ENCODE measurements at places on chromosomes 5 and 9. TPM values are rescaled to one million over a fixed set of nuclear protein-coding genes. Genes with fewer than 3 reads are reported as not detected.
A peak's percentile ranks its signal among the peaks of the same experiment; 100 is the strongest.

GRCh38 chr5:155091768-155092717 lies 78.5 kb downstream of the KIF4B start:
- H3K4me3 ChIP-seq = no peak overlapping the region
- H3K27ac ChIP-seq = peak overlapping the region; percentile 53
- no peaks in the 10 kb centered on the region for H3K36me3 ChIP-seq
- peaks cover 27% of the 10 kb centered on the region for H3K4me1 ChIP-seq

DNA sequence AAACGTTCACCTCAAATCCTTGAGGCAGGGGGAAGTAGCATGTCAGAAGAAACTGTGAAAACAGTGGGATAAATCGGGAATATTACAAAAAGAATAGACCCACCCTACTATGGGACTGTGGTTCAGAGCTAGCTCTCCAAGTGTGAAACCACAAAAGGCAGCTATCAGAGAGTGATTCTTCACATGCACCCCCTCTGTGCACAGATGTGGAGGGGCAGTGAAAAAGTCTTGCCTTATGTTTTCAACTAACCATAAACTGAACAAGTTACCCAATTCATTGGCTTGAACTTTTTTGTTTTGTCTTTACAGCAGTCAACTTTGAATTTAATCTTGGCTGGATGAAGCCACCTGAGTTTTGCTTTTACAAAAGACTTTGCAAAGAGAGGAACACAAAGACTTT lies 98.8 kb upstream of the NR4A3 start:
- no peaks in the 10 kb centered on the region for H3K36me3 ChIP-seq
- H3K4me3 ChIP-seq = no peak overlapping the region
- DNase-seq = no peak
- no peak overlapping the region for H3K27ac ChIP-seq
- H3K27me3 ChIP-seq = peaks cover 10% of the 10 kb centered on the region

DNA sequence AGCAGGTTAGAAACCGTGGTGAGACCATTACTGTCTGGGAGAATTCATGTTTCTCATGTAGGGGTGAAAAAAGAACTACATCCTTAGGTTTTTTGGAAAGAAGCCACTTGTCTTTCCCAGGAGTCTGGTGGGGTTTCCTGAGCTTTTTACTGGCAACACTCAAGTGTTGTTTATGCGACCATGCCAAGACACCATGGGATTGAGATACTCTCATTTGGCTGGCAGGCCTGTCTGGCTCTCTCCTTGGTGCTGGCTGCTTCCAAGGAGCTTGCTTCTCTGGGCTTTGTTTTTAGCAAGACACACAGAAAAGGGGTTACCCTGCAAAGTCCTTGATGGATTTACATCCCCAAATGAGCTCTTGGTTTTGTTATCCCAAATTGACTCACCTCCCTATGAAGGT lies 80.9 kb upstream of the ISL1 start:
- no peaks in the 10 kb centered on the region for H3K36me3 ChIP-seq
- no peaks in the 10 kb centered on the region for H3K27me3 ChIP-seq
- no peak overlapping the region for H3K27ac ChIP-seq
- H3K4me3 ChIP-seq = no peak overlapping the region

DNA sequence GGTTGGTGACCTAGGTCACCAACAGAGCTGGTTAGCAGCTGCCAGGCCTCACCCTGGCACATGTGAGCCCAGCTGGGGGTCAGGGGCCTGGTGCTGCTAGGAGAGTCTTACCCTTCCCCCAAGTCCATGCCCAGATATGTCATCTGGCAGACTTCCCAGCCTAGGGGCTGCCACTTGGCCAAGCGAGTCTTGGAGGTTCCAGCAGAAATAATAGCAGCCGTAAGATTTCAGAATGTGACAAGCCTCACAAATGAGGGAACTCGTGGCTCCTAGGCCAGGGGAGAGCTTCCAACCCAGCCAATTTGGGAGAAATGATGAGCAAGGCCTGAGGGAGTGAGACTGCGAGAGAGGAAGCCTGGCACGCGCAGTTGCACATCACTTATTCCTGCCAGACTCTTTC lies 11.1 kb downstream of the URM1 start:
- peaks cover 43% of the 10 kb centered on the region for H3K36me3 ChIP-seq
- H3K27me3 ChIP-seq = no peaks in the 10 kb centered on the region
- no peaks in the 10 kb centered on the region for H3K4me1 ChIP-seq

GRCh38 chr5:81234299-81234698 lies 1.2 kb downstream of the CKMT2 start:
- no peak overlapping the region for H3K27ac ChIP-seq
- H3K4me3 ChIP-seq = no peak overlapping the region
- H3K4me1 ChIP-seq = peaks cover 6% of the 10 kb centered on the region
- no peaks in the 10 kb centered on the region for H3K36me3 ChIP-seq
- no peak for DNase-seq

GRCh38 chr5:117249086-117249815 lies 674.6 kb upstream of the SEMA6A start:
- no peaks in the 10 kb centered on the region for H3K36me3 ChIP-seq
- no peak for DNase-seq
- H3K27me3 ChIP-seq = no peaks in the 10 kb centered on the region
- no peak overlapping the region for H3K4me3 ChIP-seq
- H3K4me1 ChIP-seq = no peaks in the 10 kb centered on the region
- H3K27ac ChIP-seq = no peak overlapping the region

DNA sequence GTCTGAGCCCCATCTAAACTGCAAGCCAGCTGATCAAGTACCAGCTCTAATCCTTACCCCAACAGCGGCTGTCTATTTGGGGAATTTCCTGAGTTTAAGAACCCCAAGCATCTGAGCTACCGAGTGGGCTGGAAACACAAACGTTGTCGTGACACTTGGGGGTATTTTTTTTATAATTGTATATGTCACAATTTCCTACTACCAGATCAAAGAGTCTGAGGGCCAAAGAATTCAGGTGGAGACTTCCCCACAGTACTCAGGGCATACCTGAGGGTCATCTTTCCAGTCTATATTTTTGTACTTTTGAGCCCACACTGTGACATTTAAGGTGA lies 42.8 kb downstream of the PTTG1 start:
- H3K36me3 ChIP-seq = no peaks in the 10 kb centered on the region
- peak overlapping the region; percentile 52 for H3K27ac ChIP-seq
- H3K4me3 ChIP-seq = no peak overlapping the region

DNA sequence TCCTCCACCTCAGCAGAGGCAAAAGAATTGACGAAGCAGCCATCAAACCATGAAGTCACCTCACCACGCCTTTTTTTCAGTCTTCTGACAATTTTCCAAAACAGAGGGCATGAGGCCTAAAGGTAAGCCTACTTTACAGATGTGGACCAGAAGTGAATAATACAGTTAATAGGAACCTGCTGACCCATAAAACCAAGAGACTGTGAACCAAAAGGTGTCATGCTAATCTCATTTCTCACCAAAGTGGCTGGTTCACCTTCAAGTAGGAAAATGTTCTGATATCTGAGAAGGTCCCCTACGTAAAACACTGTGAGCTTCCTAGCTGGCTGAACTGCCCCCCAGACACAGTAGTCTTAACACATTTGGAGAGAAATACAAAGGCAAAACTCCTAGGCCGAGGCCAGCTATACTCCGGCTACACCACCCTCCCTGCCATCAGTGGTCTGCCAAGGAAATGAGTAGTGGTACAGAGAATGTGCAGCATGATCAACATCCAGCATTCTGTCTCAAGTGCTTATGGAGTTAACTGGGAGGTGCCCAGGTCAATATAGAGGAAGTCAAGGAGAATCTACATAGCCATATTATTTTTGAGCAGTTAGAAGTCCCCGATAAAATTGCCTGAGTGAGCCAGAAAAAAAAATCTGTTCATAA lies 19.3 kb upstream of the F2RL2 start:
- peaks cover 17% of the 10 kb centered on the region for H3K4me1 ChIP-seq
- no peak overlapping the region for H3K27ac ChIP-seq
- DNase-seq = no peak
- no peaks in the 10 kb centered on the region for H3K36me3 ChIP-seq
- no peak overlapping the region for H3K4me3 ChIP-seq

GRCh38 chr9:121636341-121636865 lies 15.0 kb upstream of the DAB2IP start:
- H3K27me3 ChIP-seq = peaks cover under 1% of the 10 kb centered on the region
- H3K4me3 ChIP-seq = no peak overlapping the region
- peaks cover 15% of the 10 kb centered on the region for H3K4me1 ChIP-seq
- no peak overlapping the region for H3K27ac ChIP-seq

GRCh38 chr9:125826850-125827249 lies 79.7 kb downstream of the PBX3 start:
- no peaks in the 10 kb centered on the region for H3K36me3 ChIP-seq
- no peaks in the 10 kb centered on the region for H3K27me3 ChIP-seq
- H3K27ac ChIP-seq = no peak overlapping the region

DNA sequence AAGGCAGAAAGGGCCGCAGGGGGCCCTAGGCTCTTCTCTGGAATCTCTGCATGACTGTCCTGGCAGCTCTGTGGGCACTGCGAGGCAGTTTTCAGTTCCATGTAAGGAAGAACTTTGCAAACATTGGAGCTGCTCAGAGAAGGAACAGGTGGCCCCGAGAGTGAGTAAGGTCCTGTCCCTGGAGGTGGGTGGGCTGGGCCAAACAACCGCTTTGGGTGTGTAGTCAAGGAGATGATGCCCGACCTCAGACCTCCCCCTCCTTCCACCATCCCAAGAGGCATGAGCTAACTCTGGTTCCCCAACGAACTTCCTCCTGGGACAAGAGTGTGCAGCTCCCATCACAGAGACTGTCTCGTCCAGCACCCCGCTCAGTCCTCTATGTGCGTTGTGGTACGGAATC lies 20.5 kb downstream of the CSF1R start:
- H3K36me3 ChIP-seq = no peaks in the 10 kb centered on the region
- no peak for DNase-seq
- H3K4me1 ChIP-seq = peaks cover 15% of the 10 kb centered on the region
- no peaks in the 10 kb centered on the region for H3K27me3 ChIP-seq
- no peak overlapping the region for H3K27ac ChIP-seq

DNA sequence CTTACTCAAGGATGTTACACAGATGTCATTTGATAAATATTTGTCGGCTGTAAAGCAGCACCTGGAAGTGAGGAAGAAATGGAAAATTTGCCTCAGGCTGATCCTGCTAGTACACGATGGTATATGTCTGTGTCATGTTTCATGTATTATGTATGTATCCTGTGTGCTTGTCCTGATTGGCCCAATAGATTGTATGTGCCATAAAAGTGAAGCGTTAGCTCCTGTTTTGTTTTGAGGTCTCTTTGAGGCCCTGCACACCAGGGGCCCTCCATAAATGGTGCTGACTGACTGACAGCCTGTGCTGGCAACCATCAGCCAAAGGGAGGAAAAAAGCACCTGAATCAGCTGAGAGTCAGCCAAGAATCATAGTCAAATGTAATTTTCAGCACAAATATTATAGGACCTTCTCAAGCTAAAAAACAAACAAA lies 11.8 kb upstream of the LNPEP start:
- no peak overlapping the region for H3K4me3 ChIP-seq
- H3K27me3 ChIP-seq = no peaks in the 10 kb centered on the region
- no peaks in the 10 kb centered on the region for H3K36me3 ChIP-seq
- H3K4me1 ChIP-seq = peaks cover 5% of the 10 kb centered on the region
- no peak overlapping the region for H3K27ac ChIP-seq

DNA sequence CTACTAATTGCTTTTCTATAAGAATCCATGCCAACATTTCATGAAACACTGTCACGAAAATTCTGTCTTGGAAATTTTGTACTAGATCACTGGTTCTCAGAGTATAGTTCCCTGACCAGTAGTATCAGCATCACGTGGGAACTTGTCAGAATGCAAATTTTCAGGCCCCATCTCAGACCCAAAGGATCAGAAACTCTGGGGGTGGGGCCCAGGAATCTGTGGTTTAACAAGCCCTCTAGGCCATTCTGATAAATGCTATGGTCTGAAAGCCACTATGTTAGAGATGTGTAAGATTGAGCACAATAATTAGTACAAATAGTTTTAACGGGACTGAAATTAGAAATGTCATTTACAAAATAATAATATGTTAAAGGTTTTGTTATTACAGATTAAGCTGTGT lies 615.7 kb upstream of the ARRDC3 start:
- no peak overlapping the region for H3K27ac ChIP-seq
- no peak overlapping the region for H3K4me3 ChIP-seq
- no peaks in the 10 kb centered on the region for H3K36me3 ChIP-seq
- H3K4me1 ChIP-seq = no peaks in the 10 kb centered on the region

DNA sequence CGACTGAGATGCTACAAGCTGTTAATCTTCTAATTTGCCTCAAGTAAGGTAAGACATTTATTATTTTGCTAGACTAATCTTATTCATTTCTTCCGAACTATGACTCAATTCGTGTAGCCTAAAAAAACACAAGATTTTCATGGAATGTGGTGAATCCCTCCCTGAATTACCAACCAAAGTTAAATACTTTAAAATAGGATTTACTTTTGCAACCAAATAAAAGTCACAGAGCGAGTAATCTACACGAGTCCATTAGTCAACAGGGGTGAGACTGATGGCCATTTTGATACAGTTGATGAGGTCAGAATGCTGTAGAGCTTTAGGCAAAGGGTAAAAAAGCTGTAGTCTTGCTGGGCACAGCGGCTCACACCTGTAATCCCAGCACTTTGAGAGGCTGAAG lies 13.1 kb upstream of the BNC2 start:
- DNase-seq = no peak
- H3K27ac ChIP-seq = no peak overlapping the region
- no peaks in the 10 kb centered on the region for H3K27me3 ChIP-seq
- no peak overlapping the region for H3K4me3 ChIP-seq

DNA sequence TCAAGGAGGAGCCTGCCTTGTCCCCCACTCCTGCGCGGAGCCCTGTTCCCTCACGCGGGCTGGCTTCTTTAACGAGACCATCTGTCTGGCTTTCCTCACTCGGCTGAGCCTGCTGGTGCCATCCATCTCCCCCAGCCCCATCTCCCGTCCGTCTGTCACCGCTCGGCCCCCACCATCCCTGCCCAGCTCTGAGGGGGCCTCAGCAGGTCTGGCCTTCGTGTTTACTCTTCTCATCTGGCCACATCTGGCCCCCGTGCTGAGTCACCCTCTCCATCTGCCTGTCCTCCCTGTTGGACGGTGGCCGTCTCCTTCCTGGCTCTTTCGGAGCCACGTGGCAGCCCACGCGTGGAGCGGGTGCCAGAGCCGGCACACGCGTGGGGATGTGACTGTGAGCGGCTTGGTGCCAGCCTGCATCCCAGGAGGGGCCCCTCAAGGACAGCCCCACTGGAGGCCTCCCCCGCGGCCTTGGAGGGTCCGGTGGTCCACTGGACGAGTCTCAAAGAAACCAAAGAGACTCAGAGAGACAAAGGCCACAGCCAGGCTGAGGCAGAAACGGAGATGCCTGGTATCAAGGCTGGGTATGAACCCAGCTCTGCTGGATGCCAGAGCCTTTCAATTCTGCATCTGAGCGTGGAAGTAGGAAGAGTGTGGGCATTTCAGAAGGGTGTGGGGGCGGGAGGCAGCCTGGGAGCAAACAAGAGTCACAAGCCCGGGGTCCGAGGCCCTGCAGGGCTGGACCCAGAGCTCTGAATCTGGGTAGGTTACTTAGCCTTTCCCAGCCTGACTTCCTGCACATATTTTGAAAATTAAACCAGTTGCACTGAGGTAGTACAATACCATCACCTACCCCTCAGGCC lies 76.7 kb upstream of the UNC5A start:
- no peak overlapping the region for H3K27ac ChIP-seq
- H3K4me1 ChIP-seq = no peaks in the 10 kb centered on the region
- H3K4me3 ChIP-seq = no peak overlapping the region
- H3K36me3 ChIP-seq = no peaks in the 10 kb centered on the region
- peaks cover 75% of the 10 kb centered on the region for H3K27me3 ChIP-seq
- DNase-seq = no peak

Gene FBXO10
- total RNA-seq = 4.6 TPM

Gene MLANA
- total RNA-seq = not detected

Gene TOR1B
- total RNA-seq = 14.7 TPM

Gene PCDHA9
- total RNA-seq = 0.25 TPM

Gene ATG10
- 11.1 TPM for total RNA-seq

Gene CER1
- total RNA-seq = not detected

Gene INSL4
- not detected for total RNA-seq
